ENCODE measurements at places on chromosomes 7 and 10. TPM values are rescaled to one million over a fixed set of nuclear protein-coding genes. Genes with fewer than 3 reads are reported as not detected.

The IFIT1B gene
- total RNA-seq = not detected

The BHLHA15 gene
- total RNA-seq = not detected

DNA sequence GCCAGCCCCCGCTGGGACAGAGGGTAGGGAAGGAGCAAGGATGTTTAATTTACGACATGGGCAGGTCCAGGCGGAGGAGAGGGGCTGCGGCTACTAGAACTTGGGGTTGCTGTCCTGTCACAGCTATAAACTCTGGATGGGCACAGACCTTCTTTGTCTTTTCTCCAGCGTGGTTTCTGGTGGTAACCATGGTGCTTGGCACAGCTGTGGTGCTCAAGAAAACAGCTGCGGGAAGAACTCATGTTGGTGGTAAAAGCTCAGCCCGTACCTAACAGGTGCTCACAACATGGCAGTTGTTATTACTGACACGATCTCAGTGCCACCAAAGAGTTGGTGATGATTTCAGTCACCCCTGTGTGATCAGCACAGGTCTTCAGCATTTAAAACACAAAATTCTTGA is 13.8 kb downstream of the BAIAP2L1 start:
- DNase-seq = no peak

DNA sequence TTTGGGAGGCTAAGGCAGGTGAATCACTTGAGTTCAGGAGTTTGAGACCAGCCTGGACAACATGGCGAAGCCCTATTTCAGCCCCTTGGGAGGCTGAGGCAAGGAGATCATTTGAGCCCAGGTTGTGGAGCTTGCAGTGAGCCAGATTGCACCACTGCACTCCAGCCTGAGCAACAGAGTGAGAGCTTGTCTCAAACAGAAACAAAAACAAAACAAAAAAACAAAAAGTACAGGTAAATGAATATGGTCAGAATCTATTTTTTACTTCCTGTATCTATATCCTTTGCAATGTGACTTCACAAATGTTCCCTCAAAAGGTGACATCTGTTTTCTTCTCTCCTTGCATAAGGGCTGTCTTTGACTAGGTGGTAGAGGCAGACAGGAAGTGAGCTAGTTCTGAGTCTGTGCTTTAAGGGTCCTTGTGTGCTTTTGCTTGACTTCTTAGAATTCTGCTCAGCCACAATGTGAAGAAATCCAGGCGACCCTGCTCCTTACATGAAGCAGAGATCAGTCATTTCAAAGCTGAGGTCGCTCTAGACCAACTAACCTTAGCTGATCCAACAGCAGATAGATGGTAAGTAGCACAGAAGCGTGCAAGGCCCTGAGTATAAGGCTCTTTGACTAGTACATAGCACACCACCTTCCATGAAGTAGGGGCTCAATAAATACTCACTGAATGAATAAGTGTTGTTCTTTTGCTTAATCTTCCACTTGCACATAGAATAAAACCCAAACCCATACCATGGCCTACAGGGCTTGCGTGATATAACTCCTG is 423.2 kb upstream of the PCDH15 start:
- DNase-seq = no peak

DNA sequence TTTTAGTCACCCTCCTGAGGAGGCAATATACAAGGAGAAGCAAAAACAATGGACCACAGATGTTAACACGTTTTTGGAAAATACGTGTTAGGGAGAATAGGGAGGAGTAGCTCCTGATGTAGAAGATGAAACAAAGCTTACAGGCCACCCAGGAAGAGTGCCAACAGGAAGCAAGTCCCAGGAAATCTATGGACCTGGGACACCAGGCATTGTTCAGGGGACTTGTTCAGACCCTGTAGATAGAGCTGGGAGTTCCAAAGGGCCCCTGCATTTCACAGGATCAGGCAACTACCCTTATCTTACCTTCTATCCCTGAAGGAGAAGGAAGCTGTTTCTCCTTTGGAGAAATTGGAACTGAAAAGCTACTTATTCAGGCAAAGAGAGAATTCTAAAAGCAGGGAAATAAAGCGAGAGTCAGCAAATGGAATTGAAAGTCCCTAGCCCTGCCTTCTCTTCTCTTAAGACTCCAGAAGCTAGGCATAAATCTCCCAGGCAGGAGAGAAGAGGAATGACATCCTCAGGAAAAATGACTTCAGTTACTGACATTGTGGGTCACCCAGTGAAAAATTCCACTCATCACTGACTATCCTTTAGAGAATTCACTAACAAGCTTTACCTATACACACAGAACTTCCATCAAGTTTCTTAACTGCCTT is 77.7 kb upstream of the FAM3C start:
- no peak for DNase-seq
